ENCODE measurements at places on chromosomes 11 and 22.

- H3K36me3 ChIP-seq, result no peaks in the 10 kb centered on the region
- no peak overlapping the region for H3K27ac ChIP-seq
- H3K4me3 ChIP-seq, result no peak overlapping the region
- H3K4me1 ChIP-seq, result no peaks in the 10 kb centered on the region
- H3K27me3 ChIP-seq, result no peaks in the 10 kb centered on the region
Observed at GRCh38 chr22:44855855-44856254, 103.5 kb downstream of the ARHGAP8 start.

DNA sequence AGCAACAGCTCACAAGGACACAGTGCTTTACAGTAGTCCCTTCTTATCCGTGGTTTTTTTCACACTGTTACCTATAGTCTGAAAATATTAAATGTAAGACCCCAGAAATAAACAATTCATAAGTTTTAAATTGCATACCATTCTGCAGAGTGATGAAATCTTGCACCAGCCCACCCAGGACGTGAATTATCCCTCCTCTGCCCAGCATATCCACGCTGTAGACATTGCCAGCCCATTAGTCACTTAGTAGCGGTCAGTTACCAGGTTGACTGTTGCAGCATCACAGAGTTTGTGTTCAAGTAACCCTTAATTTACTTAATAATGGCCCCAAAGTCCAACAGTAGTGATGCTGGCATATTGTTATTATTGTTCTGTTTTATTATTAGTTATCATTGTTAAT is 3.6 kb downstream of the CLTCL1 start:
- H3K27me3 ChIP-seq, result no peaks in the 10 kb centered on the region
- no peak overlapping the region for H3K27ac ChIP-seq
- H3K4me3 ChIP-seq, result no peak overlapping the region
- H3K4me1 ChIP-seq, result peaks cover 5% of the 10 kb centered on the region

DNA sequence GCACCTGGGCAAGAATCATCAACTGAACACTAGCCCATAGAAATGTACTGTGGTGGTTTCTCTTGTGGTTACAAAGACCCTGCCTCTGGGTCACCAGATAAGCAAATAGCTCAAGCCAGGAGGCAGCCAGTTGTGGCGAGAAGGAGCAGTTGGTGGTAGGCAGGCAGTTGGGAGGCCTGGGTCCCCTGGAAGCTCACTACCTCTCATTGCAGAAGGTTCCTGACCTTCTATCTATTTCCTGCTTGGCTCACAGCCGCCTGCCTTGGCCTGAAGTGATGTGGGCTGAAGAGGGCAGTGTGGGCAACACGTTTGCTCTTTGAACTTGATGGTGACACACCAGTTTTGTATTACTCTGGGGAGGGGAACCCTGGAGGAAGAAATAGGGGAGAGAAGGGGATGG is 34.7 kb downstream of the NECTIN1 start:
- H3K27ac ChIP-seq, result no peak overlapping the region
- H3K27me3 ChIP-seq, result no peaks in the 10 kb centered on the region
- no peak overlapping the region for H3K4me3 ChIP-seq
- no peaks in the 10 kb centered on the region for H3K36me3 ChIP-seq

DNA sequence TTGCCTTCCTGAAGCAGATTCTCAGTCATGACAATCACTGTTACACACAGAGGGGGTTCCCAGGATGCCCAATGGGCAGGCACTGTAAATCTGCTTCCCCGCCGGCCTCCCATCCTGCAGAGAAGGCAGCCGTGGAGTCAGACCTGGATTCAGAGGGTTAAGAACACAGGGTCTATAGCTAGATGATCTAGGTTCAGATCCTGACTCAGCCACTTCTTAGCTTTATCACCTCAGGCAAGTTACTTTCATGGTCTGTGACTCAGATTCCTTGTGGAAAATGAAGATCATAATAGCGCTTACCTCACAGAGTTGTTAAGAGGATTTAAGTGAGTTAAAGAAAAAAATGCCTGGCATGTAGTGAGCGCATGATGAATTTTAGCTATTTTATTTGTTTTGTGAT is 95.9 kb downstream of the TIMP3 start:
- H3K36me3 ChIP-seq, result no peaks in the 10 kb centered on the region
- no peaks in the 10 kb centered on the region for H3K27me3 ChIP-seq
- no peak for DNase-seq
- no peak overlapping the region for H3K27ac ChIP-seq

GRCh38 chr22:26589845-26590736 is at the start of gene TPST2:
Gene TPST2, minus strand, starts transcription at chr22:26590132. Its CDS starts 48,502 bp downstream, at chr22:26541630.
- peak within 1 kb of the TSS; percentile 87 for H3K4me3 ChIP-seq
- H3K36me3 ChIP-seq, result no peaks in the 10 kb centered on the region

DNA sequence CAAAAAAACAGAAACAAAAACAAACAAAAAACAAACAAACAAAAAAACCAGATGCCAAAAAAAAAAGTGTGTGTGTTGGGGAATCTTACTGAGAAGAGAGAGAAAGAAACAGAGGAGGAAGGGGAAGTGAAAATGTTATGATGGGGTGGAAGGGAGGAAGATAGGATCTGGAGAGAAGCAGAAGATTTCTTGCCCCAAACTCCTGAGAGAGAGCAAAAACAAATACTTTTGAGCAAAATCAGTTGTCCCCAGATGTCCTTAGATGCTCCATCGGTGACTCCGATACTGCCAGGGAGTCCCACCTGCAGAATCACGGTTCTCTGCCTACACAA is 19.9 kb upstream of the GRAMD1B start:
- no peak overlapping the region for H3K27ac ChIP-seq
- H3K4me1 ChIP-seq, result no peaks in the 10 kb centered on the region
- H3K27me3 ChIP-seq, result peaks cover 5% of the 10 kb centered on the region
- no peak for DNase-seq
- H3K4me3 ChIP-seq, result no peak overlapping the region

DNA sequence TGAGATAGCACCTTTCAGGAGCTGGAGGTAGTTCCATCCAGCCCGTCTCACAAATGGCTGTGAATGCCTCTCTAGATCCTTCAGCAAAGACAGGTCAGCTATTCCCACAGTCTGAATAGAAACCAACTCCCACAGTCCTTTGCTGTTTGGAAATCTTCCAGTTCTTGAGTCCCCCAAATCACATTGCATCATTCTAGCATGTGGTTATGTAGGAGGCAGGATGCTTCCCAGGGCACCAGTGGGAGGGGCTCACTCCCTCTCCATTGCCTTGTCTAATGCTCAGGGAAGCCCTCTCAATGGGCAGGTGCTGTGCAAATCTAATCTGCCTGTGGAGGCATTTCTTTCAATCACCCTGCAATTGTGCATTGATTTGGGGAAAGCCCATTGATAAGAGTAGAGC is 14.6 kb downstream of the NAV2 start:
- H3K27me3 ChIP-seq, result no peaks in the 10 kb centered on the region
- H3K27ac ChIP-seq, result peak overlapping the region; percentile 97
- no peak for DNase-seq
- H3K4me3 ChIP-seq, result no peak overlapping the region

DNA sequence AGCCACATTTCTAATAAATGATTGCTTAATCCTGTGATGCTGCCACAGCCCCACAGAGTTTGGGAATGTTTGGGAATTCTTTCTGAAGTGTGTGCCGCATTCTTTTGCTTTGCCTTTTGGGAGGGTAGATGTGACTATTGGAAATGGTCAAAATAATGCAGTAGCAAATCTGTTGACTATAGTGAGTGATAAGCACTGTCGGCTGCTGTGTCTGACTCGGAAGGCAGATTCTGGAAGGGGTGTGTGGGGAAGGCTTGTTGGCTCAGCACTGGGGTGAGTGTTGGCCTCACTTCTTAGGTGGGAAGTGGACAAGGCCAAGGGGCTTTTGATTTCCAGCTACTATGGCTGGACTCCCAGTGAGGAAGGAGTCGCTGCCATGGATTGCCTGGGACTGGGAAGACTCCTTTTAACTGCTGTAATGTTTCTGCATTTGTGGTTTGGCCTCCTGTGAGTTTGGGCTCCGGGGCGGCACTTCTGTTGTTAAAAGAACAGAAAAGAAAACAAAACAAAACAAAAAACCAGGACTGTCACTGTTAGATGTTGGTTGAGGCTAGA is 20.1 kb downstream of the ZBTB16 start:
- no peaks in the 10 kb centered on the region for H3K27me3 ChIP-seq
- H3K36me3 ChIP-seq, result peaks cover 47% of the 10 kb centered on the region
- H3K27ac ChIP-seq, result peak overlapping the region; percentile 89
- peaks cover 94% of the 10 kb centered on the region for H3K4me1 ChIP-seq
- H3K4me3 ChIP-seq, result peak overlapping the region; percentile 11
- DNase-seq, result no peak

DNA sequence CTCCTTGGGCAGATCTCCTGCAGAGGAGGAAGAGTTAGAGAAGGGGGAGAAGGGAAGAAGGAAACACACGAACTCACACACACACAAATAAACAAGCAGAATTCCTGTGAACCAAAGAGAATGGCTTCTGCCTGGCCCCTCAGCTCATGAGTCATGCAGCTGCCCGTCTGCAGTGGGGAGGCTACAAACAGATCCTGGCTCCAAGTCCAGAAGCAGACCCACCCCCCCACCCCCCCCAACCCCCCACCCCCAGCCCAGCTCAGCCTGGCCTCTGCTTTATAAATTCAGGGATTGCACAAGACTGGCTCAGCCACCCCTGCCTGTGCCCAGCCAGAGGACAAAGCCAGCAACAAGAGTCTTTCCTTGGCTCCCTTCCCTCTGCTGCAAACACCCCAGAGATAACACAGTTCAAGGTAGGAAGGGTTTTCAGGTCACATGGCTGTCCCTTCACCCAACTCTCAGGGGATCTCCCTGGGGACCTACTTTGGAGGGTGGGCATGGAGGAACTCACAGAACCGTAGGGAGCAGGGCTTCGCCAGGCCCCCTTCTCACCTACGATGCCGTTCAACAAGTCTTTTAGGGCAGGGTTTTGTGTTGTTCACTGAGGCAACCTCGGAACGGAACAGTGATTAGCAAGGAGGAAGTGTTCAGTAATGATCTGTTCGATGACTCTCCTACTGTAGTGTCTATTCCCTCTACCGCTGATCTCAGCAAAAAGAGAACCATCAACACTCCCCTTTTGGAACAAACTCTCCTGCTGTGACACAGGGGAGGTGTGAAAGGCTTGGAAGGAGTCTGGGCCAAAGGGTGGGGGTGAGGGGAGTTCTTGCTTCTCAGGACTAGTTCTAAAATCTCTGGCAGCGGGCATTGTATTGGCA is 35.5 kb downstream of the RPL27A start:
- no peaks in the 10 kb centered on the region for H3K27me3 ChIP-seq
- H3K36me3 ChIP-seq, result peaks cover 4% of the 10 kb centered on the region

- DNase-seq, result no peak
- no peak overlapping the region for H3K4me3 ChIP-seq
- no peaks in the 10 kb centered on the region for H3K36me3 ChIP-seq
Observed at GRCh38 chr22:44188986-44189630, 8.4 kb downstream of the PARVG start.

DNA sequence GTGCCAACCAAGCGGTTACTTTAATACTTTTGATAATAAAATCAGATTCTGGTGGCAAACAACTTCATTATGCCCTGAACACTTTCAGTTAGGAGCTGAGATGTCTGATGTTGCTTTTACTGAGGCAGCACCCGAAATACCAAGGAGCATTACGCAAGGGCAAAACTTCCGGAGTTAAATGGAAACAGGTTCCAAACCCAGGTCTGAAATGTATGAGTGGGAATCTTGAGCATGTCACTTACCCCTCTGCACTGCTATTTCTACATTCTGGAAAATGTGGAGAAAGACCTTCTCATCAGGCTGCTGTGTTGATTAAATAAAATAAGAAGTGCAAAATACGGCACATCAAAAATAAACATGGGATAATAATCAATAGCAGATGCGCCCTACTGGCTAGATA is 315.1 kb downstream of the LARGE1 start:
- no peak for DNase-seq
- no peak overlapping the region for H3K27ac ChIP-seq
- no peak overlapping the region for H3K4me3 ChIP-seq
- no peaks in the 10 kb centered on the region for H3K4me1 ChIP-seq
- H3K36me3 ChIP-seq, result peaks cover 3% of the 10 kb centered on the region
- no peaks in the 10 kb centered on the region for H3K27me3 ChIP-seq

GRCh38 chr11:74311352-74311926 is at the start of gene P4HA3:
Gene P4HA3, minus strand, starts transcription at chr11:74311640. Its CDS starts 29 bp downstream, at chr11:74311611.
- no peak within 1 kb of the TSS for H3K27ac ChIP-seq
- peak within 1 kb of the TSS; percentile 48 for H3K4me3 ChIP-seq
- peaks cover 6% of the 10 kb centered on the region for H3K4me1 ChIP-seq

DNA sequence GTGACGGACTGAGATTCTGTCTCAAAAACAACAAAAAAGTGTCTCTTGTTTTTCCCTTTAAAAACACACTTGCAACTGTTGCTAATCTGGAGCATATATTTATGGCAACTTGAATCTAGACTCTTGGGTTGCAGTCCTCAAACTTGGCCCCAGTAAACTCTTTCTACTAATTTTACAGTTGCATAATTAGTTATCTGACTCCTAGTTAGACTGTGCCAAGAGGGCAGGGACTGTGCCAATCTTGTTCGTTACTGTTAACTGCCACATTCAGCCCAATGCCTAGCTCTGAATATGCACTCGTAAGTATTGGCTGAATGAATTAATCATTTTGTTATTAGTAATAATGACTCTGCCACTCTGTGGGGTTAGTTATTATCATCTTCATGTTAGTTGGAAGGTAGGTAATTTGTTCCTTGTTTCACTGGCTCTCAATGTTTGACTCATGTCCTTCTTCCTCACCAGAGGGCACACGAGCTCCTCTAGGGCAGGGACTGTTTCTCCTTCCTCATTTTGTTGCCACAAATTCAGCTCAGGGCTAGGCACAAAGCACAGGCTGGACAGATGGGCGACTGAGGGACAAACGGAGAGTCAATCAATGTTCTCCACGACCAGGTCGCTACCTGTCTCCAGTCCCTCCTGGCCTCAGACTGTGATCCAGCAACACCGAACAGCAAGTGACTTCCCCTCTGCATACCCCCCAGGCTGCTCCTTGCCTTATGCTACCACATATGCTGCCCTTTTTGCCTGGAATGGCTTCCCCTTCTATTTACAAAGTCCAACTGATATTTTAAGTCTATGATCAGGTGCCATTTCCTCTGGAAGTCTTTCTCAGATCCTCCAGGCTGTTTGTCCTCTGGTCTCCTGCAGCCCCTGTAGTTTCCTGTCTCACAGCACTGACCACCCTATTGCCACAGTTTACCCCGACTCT is 9.0 kb downstream of the CLPB start:
- H3K27ac ChIP-seq, result no peak overlapping the region
- H3K27me3 ChIP-seq, result no peaks in the 10 kb centered on the region
- no peak overlapping the region for H3K4me3 ChIP-seq
- DNase-seq, result no peak
- H3K4me1 ChIP-seq, result no peaks in the 10 kb centered on the region

GRCh38 chr11:33266393-33267215 is 9.4 kb downstream of the HIPK3 start:
- H3K27me3 ChIP-seq, result no peaks in the 10 kb centered on the region
- H3K36me3 ChIP-seq, result no peaks in the 10 kb centered on the region
- peak overlapping the region; percentile 43 for H3K27ac ChIP-seq

DNA sequence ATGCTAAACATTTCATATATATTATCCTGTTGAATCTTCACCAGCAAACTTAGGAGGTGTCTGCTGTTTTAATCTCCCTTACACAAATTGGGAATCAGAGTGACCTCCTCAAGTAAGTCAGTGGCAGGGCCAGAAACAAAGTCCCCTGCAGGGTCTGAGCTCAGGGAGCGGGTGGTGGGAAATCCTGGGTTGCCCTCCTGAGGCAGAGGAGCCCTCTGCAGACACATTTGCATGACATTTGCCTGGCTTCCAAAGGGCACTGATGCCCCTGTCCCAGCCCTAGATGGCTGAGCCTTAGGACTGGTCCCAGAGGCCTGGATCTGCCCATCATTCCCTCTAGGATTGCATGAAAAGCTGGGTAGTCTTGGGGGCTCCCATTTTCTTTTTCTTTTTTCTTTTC is 2.1 kb upstream of the INPP5J start:
- no peaks in the 10 kb centered on the region for H3K36me3 ChIP-seq
- H3K4me1 ChIP-seq, result no peaks in the 10 kb centered on the region
- H3K27me3 ChIP-seq, result no peaks in the 10 kb centered on the region
- no peak overlapping the region for H3K4me3 ChIP-seq
